ENCODE measurements at places on chromosomes 12 and 14. TPM values are rescaled to one million over a fixed set of nuclear protein-coding genes. Genes with fewer than 3 reads are reported as not detected.

The SLC6A15 gene
- total RNA-seq = 5.9 TPM

The ZNF891 gene
- total RNA-seq = 1.4 TPM

The AACS gene
- 103 TPM for total RNA-seq

The ANKRD13A gene
- 104 TPM for total RNA-seq

The PMEL gene
- total RNA-seq = 75.7 TPM

The M6PR gene
- total RNA-seq = 119 TPM

The RPGRIP1 gene
- total RNA-seq = not detected
